ENCODE measurements at places on chromosomes 3 and 15.
A peak's percentile ranks its signal among the peaks of the same experiment; 100 is the strongest.

DNA sequence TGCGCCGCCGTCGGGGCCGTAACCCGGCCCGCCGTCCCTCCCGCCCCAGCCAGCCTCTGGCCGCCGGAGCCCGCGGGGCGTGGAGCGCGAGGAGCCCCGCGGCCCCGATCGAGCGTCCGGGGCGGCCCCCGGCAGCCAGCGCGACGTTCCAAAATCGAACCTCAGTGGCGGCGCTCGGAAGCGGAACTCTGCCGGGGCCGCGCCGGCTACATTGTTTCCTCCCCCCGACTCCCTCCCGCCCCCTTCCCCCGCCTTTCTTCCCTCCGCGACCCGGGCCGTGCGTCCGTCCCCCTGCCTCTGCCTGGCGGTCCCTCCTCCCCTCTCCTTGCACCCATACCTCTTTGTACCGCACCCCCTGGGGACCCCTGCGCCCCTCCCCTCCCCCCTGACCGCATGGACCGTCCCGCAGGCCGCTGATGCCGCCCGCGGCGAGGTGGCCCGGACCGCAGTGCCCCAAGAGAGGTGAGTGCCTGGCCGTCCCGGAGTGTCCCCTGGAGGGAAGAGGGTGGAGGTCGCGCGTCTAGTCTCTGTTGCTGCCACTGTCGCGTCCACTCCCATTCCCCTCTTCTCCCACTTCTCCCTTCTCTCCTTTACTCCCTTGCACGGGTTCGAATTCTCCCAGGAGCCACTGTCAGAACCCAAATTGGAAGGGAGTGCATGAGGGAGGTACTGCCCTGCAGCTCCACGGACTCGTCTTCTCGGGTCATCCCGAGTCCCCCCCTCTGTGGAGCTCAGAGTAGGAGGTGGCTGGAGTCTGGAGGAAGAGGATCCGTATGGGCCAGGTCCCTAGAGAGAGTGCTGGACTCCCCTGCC is 585 bp downstream of the CSK start:
- no peak for DNase-seq

DNA sequence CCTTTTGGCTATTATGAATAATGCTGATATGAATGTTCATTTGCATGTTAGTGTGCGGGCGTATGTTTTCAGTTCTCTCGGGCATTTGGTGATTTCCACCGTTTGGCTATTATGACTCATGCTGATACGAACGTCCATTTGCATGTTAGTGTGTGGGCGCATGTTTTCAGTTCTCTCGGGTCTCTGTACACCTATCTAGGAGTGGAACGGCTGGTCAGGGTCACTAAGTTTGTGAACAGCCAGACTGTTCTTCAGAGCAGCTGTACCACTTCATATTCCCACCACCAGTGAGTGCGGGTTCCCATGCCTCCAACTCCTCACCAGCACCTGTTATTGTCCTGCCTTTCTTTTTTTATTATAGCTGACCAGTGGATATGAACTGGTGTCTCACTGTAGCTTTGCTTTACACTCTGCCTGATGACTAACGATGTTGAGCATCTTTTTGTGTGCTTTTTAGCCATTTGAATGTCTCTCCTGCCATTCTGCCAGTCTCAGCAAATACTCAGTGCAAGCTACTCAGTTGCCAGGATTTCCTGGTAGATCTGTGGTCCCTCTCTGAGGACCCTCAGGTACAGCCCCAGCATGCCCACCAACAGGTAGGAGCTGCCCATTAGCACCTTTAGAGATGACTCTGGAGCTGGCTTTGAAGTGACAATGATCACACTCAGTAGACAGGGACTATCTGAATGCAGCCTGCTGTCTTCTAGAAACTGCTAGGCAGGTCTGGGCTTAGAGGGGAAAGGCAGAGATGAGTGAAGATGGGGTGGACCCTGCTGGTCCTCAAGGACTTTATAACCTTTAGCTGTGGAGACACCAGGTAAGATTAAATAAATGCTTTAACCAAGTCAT is 141.1 kb downstream of the XXYLT1 start:
- peak; percentile 30 for DNase-seq

DNA sequence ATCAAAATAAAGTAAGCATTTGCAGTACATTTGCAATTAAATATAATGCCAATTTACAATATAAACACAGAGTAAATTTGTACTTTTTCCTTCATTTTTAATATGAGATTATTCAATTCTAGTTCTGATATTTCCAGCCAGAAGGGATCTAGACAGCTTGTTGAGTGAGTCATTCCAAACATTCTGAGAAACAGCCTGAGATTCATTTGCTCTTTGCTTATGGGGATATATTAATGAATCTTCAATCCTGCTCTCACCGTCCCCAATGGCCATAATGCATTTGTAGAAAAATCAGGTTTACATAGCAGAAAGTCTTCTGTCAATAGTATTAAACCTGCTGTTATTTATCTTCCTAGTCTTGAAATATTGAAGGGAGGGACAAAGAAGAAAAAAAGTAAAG is 554.2 kb downstream of the TUSC7 start:
- DNase-seq: no peak

DNA sequence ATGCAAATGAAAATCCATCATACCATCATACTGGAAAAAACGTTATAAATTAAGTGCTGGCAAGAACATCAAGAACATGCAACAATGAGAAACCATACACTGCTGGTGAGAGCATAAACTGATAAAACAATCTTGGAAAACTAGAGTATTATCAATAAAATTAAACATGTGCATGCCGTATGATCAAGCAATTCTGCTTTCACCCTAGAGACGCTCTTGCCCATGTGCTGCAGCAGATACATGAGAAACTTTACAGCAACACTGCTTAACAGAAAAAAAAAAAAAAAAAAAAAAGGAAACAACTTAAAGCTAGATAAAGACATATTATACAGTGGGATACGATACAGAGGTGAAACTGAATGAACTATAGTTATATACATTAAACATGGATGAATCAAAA is 21.8 kb downstream of the SPG11 start:
- DNase-seq: no peak

GRCh38 chr3:133880287-133880686 is 15.4 kb downstream of the RAB6B start:
- no peak for DNase-seq

DNA sequence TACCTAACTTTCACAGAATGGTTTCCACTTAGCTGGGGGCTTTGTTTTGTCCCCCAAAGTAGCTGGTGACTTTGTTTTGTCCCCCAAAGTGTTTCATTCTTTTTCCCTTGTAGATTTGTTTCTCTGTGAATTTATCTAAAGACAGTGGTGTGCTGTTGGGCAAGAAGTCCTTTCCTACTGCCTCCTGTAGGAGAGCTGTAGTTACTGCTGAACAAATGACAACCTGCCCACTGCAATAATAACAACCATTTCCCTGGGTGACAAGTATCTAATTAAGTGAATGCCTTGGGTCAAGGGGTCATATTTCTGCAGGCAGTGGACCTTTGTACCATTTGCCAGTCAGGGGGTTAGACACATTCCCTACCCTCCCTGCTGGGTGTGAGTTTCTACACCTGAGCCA is 125.4 kb upstream of the BFSP2 start:
- no peak for DNase-seq

DNA sequence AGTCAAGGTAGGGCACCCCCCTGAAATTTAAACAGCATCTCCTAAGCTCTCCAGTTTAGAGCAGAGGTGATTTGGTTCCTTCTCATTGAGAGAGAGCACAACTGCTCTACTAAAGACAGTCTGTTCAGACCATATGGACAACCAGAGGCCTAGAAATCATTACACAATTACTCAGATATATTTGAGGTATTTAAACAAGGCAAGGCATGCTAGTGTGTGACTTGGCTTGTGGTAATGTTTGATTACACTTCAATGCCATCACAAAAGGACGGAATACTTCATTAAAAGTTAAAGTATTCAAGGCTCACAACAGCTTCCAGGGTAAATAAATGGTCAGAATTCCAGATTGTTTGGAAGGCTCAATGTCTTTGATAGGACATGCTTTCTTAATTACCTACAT is 110.2 kb downstream of the LRTM1 start:
- no peak for DNase-seq

DNA sequence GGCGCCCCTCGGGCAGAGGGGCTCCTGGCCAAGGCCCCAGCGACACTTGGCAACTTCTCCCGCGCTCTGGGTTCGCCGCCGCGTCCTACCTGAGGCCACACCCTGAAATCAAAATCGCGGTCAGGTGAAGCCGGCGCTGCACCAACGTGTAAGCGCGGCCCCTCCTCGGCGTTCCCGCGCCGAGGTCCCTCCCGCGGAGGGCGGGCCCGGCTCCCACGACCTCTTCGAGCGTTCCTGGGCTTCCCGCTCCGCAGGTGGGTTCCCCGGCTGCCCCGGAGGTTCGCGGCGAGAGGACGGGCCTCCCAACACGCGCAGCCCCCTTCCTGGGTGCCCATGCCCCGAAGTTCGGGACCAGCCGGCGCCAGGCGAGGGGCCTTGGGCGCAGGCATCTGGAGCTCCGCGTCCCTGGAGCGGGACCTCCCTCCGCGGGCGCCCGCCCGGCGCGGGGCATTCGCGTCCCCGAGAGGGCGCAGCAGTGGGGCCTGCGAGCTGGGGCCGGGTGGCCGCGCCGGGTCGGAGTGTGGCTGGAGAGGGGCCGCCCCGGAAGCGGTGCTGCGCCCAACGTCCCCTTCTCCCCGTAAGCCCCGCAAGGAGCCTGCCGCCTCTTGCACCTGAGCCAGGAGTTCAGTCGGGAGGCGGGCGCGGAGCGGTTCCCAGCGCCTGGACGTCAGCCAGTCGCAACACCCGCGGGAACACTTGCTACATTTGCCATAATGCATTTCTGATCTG is 13.7 kb downstream of the PAK6 start:
- DNase-seq: no peak

Data from stimulated activated CD4-positive, alpha-beta T cell treated with anti-CD3 and anti-CD28 coated beads, Interleukin-15, amount 100 ng/mL, for 48 hours (primary cell).